ENCODE measurements at places on chromosomes 7 and 10.

- DNase-seq = no peak
Observed at GRCh38 chr10:86363833-86364490, 2.6 kb downstream of the GRID1 start.

DNA sequence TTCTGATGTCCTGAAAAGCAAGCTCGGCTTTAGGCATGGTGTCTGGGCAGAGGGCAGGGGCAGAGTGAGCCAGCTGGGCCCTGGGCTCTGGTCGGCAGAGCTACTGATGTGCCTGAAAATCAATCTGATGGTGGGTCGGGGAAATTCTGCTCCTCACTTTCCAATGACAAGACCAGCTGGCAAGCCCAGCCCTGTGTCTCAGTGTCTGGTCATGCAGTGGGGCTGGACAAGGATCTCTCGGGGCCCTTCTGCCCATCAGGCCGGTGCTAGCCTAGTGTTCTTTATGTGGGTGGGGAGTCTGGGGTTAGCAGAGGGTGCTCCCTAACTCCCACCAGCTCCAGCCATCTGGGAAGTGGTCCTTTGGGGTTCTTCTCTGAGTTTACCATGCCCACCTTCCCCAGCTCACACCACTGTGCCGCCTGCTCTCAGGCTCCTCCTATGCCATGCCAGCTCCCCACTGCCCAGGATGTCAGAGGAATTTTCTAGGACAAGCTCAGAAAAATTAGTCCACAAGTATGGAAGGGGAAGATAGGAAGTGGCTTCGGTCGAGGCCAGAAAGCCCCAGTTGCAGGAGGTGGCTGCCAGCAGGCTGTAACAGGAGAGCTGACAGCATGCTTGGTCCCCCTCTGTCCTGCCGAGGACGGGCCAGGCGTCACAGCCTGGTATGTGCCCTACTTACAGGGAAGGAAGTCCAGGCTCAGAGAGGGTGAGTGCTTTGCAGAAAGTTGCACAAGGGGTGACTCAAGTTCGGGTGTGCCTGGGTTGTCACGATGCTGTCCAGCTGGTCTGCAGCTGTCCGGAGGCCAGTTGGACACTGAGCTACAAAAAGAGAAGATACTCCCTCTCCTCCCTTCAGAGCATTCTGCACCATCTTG, 135.2 kb downstream of the ADCY1 start:
- DNase-seq = no peak

- DNase-seq = no peak
Observed at GRCh38 chr7:94374721-94375566, 19.8 kb upstream of the COL1A2 start.

DNA sequence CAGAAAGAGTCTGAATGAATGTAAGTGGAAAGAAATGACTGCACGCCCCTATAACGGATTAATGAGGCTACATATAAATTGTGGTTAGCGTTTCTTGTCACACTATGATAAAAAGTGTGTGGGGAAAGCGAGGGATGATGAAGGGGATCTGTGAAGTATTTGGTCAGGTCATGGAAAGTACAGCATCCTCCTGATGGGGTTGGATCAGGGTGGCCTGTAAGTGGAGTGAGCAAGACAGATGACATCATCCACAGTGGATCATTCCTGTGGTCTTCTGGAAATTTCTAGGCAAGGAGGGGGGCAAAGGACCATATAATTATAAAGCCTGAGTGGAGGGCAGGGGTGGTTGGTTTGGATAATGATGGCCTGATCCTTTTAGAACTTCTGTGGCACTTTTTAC, 606.0 kb downstream of the INHBA start:
- DNase-seq = no peak

GRCh38 chr10:131635564-131636015, 265.2 kb upstream of the PPP2R2D start:
- no peak for DNase-seq

GRCh38 chr10:6356280-6356793, 153.6 kb downstream of the PFKFB3 start:
- DNase-seq = no peak

DNA sequence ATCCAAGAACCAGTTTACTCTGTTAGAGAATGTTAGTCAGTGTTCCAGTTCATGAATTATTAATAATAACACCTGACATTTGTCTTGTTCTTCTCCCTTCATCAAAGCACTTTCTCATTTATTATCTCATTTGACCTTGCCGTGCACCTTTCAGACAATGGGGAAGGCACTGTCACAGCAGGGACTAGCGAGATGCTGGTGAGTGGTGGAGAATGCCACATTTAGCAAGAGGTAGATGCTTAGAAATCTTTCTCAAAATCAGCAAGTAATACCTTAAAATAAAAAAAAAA, 34.2 kb upstream of the XRCC2 start:
- no peak for DNase-seq

- no peak for DNase-seq
Observed at GRCh38 chr7:40506158-40506557, 371.4 kb downstream of the SUGCT start.

DNA sequence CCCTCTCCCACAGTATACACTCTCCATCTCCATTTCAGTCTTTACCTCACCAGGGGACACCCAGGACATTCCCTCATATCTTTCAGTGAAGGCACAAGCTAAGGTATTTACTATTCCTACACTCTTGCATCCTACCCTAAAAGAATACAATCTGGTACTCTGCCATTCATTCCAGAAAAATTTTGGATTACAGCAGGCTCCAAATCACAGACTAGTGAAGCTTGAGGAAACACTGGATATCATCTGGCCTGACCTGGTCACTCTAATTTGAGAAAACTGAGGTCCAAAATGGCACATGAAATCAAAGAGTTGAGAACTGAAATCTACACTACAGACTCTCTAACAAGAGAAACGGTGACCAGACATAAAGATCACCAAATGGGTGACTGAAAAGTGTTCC, 61.7 kb downstream of the CREB3L2 start:
- no peak for DNase-seq
